Activated CD4-positive, alpha-beta T cell treated with anti-CD3 and anti-CD28 coated beads for 1 hour (primary cell): ENCODE measurements at places on chromosomes 2 and 18.
A peak's percentile ranks its signal among the peaks of the same experiment; 100 is the strongest.

DNA sequence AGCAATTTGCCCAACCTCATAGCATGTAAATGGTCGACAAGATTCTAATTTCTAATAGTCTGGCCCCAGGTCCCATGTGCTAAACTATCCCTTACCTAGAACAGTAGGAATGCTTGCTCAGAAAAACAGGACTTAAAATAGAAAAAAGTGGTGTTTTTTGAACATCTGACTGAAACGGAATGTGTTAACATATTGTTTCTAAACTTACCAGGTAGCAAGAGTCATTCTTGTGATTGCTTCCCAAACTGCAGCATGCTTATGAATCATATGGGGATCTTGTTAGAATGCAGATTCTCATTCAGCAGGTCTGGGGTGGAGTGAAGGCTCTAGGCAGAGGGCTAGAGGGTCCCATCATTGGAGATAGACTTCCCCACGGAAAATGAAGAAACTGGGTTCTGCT lies 5.8 kb upstream of the SLC20A1 start:
- no peak for DNase-seq

GRCh38 chr2:71782323-71782722 lies 329.0 kb downstream of the DYSF start:
- DNase-seq = no peak

DNA sequence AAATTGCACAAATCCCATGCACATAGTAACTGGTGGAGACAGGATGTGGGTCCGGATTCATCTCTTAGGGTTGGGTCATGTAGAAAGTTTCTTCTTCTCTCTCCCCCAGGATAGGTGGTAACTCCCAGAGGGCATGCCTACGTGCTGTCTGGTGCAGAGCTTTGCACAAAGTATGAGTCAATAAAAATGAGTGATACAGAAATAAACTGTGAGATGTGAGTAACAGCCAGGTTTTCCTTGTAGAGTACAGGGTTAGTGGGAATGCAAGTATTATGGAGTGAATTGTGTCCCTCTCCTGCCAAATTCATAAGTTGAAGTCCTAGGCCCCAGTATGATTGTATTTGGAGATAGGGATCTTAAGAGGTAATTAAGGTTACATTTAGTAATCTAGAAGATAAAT lies 289.4 kb downstream of the ALK start:
- no peak for DNase-seq

GRCh38 chr2:69565431-69565839 lies 78.1 kb downstream of the AAK1 start:
- DNase-seq = peak; percentile 47

GRCh38 chr2:143192106-143192505 lies 62.9 kb downstream of the ARHGAP15 start:
- DNase-seq = no peak

DNA sequence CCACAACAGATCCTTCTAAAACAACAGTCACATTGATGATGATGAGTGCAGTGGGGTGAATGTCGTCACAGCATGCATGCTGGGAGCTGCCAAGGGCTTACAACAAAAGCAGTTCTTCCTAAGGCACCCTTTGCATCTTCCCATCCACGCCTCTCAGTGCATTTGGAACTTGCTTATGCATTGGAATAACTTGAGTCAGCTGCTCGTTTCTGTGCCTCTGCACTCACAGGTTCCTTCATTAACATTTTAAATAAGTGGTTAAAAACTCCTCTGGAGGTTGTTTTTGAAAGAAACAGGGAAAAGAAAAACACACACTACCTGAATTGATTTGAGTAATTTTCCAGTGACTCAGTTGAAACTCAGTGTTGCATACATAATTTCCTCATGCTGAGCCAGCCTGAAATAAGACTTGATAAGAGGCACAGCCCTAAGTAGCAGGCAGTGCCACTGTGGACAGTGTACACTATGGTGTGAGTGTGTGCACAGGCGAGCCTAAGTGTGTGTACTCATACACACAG lies 46.8 kb upstream of the TRIM43B start:
- no peak for DNase-seq

DNA sequence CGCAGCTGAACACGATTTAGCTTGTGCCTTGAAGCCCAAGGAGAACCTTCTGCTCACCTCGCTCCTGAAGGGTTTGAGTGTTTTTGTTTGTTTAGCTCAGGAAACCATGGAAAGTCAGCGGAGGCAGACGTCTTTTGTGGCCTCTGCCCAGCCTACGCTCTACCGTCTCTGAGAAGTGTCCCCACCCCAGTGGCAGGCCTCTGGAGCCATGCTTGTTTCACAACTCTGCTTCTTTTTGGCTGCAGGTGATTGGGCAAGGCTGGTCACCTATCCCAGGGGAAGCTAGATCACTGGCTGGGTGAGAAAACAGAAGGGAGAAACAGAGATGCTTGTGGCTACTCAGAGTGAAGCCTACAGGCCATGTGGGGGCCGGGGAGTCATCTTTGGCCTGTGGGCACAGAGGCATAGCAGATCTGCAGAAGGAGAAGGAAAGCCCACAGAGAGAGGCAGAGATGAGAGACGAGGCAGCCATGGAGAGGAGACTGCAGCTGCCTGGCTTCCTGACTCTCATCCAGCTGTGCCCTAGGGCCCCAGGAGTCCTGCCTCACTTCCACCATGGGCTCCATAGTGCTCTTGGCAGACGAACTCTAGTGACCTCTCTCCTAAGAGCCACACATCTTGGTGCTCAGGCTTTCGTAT lies 50.1 kb downstream of the CIB4 start:
- DNase-seq = no peak

- DNase-seq = no peak
Observed at GRCh38 chr2:241562269-241562891, 3.8 kb downstream of the BOK start.

DNA sequence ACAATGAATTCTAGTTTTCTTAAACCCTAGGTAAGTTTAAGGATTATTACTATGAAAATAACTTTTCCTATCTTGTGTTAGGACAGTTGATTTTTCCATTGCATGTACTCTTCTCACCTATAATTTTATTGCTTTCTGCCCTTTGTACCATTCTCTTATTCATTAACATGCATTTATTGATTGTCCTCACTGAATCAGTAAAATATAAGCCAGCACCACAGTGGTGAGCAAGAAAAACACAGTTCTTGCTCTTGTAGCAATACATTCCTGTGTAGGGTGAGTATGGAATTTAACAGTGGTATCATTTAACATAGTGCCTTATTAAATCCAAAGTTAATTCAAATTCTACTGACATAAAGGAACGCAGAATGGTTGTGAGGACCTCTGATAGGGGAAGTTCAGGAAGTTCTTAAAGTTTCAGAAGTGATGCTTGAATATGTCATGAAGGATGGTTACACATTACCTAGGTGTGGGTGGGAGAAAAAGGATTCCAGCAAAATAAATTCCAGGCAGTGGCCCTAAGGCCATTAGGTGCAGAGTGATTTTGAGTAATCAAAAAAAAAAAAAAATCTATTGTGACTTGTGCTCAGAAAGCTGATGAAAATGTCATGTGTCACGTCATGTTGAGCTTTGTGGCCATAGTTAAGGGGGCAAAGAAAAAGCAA lies 104.7 kb upstream of the DSEL start:
- no peak for DNase-seq

GRCh38 chr18:6941996-6942395 lies 175.6 kb downstream of the LAMA1 start:
- DNase-seq = no peak

DNA sequence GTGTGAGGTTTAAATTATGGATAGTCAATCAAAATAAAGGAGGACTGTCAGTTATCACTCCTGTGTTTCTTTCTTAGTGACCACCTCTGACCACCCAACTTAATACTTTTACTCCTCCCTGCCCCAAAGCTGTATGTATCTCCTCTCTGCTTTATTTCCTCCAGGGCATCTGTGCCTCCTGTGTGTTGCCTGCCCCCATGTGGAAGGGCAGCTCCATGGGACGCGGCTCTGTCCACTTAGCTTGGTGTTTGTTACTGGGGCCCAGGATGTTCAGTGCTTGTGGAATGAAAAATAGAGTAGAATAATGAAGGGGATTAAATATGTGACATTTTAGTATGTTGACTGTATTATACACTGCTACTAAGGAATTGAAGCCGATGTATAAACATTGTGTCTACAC lies 9.8 kb downstream of the ACP1 start:
- DNase-seq = no peak

- no peak for DNase-seq
Observed at GRCh38 chr2:12131975-12132374, 385.5 kb downstream of the LPIN1 start.

- no peak for DNase-seq
Observed at GRCh38 chr2:15311926-15312325, 249.2 kb downstream of the NBAS start.

DNA sequence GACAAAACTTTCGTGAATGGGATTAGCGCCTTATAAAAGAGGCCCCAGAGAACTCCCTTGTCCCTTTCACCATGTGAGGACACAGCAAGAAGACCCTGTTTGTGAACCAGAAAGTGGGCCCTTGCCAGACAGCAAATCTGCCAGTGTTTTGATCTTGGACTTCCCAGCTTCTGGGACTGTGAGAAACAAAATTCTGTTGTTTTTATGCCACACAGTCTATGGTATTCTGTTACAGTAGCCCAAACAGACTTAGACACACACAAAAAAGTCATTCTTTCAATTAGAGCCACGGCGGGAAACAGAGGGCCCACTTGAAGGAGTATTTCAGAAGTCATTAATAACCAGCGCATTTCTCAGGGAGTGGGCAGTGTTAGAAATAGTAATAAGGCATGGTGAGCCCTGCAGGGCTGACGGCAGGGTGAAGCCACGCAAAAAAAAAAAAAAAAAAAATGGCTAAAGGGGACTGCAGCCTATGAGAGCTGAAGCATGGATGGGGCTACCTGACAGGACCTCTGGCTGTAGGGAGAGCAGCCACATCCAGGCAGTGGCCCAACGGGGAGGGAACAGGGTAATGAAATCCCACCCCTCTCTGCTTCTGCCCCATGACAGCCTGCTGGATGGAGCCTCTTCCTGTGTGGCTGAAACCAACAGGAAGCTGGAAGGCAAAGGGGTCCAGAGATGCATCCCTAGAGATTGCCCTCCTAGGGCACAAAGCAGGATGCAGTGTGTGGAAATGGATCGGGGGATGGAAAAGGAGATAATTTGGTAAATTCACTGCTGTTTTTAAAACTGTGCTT lies 189.3 kb downstream of the KCNS3 start:
- DNase-seq = no peak

DNA sequence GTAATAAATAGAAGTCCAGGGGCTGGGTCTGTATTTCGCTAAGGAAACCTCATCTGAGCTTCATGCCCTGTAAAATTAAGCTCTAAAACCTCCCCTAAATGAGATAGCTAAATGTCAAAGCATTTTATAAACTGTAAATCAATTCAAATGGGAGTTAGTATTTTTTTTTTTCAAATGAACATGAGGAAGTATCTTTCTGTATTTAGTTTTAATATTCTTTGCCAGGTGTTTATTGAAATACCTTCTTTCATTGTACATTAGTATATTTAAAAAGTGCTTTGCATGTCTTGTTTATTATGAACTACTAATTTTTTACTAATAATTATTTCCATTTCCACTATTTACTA lies 47.7 kb downstream of the ATIC start:
- no peak for DNase-seq

GRCh38 chr18:78640246-78640995 lies 339.2 kb upstream of the SALL3 start:
- DNase-seq = no peak

DNA sequence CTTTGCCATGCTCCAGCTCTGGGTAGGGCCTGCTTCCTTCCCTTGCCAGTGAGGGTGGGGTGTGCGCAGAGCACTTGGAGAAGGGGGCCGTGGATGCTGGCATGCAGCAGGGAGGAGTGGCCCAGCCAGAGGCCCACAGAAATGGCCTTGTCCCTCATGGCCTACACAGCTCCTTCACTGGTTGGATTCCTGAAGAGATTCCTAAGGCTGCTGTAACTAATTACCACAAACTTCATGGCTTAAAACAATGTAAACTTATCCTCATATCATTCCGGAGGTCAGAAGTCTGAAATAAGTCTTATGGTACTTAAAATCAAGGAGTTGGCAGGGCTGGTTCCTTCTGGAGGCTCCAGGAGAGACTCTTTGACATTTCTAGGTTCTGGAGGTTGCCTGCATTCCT lies 195.2 kb downstream of the GLI2 start:
- DNase-seq = no peak

- no peak for DNase-seq
Observed at GRCh38 chr2:58914733-58915505, 673.8 kb upstream of the FANCL start.

DNA sequence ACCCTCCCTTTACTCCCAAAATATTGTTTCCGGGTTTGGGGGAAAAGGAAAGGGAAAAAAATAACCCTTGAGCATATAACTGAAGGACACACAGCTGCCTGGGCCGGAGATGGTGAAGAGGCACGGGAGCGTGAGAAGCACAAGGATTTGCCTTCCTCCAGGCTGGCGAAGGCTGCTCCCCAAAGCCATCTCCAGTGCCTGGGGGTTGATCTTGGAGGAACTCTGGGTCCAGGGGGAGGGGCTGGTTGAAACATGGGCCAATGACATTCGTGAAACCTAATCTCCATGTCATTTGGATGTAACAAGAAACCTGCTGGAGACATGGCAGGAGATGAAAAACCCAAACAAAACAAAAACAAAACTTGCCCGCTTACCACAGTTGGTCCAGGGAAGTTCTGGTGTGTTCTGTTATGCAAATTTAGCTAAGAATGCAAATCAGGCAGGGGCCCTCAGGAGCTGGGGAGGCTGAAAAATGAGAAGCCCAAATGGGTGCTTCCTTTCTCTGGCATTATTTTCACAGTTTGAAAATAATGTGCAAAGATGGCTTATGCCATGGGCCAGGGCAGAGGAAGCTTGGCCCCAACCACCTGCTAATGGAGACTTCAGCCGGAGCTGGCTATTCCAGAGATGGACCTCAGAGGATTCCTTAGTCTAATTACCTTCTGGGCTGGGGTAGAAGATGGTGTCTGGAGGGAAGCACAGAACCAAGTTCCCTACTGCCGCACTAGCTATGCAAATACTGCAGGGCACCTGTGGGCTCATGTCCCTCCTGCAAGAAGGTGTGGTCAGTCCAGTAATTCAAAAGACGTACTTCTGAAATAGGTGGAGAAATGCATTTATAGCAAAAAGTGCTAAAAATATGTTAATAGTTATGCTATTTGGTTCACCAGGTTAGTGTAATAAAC lies 180.9 kb downstream of the BCL2 start:
- DNase-seq = no peak

DNA sequence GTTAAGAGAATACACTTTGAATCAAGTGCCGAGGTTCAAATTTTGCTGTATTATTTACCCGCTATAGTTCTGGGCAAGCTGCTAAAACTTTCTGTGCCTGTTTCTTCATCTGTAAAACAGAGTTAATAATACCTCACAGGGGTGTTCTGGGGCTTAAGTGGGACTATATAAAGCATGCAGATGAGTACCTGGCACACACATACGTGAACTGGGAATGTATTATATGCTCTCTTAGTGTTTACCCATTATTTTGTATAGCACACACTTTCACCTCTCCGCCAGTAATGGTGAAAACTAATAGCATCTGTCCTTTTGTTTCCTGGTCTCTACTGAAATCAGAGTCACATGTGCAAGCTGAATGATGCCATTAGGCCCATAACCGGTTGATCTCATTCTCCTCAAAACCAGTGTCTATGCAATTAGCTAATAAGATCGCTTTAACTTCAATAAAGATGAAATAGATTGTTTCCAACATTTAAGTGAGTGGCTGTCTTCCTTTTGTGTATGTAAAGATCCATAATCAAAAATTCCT lies 3.8 kb upstream of the CDKL4 start:
- DNase-seq = no peak

GRCh38 chr2:144671695-144672455 lies 152.0 kb upstream of the ZEB2 start:
- no peak for DNase-seq
